Jurkat, Clone E6-1 (cell line): ENCODE measurements at places on chromosomes 6 and 20.
A peak's percentile ranks its signal among the peaks of the same experiment; 100 is the strongest.

- no peak for DNase-seq
Measured at GRCh38 chr6:140609956-140610355, 1235.5 kb upstream of the CITED2 start.

GRCh38 chr20:11287126-11287525 lies 613.3 kb upstream of the JAG1 start:
- DNase-seq, result no peak

DNA sequence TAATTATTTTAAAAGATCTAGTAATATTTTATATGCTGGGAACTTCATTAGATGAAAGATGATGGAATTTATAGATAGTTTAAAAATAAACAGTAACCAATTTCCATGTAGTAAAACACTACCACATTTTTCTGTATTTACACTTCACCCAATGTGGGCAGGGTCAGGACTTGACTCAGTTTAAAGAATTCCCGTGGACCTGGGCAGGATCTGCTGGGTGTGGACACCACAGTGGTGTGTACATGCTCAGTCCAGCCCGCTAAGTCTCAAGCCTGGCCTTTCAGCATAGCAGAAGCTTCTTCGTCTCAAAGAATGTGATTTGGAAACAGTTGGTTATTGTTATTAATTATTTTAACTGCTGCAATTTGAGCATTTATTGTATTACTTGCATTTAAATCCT lies 364.2 kb downstream of the SYNE1 start:
- DNase-seq, result no peak

DNA sequence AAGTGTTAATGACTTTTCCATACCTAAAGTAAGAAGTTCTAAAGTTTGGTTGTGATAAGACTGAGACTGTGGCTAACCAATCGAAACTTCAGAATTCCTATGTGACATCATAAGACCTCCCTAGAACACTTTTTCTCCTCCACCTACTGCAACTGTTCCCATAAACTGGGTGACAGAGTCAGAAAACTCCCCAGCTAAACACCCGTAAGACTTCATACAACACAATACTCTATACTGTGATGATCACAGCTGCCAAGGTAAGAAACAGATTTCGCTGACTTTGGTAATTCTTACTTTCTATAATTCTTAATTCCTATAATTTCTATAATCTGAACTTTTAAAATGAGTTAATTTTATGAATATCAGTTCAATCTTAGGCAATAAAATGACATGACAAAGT lies at the start of gene PLN:
Gene PLN, plus strand, starts transcription at position 161 of the 400 bp plus-strand sequence. CDS start 10,626 bp downstream, outside the sequence.
- DNase-seq, result no peak

- DNase-seq, result no peak
Measured at GRCh38 chr20:50842821-50843220, 48.0 kb downstream of the BCAS4 start.

DNA sequence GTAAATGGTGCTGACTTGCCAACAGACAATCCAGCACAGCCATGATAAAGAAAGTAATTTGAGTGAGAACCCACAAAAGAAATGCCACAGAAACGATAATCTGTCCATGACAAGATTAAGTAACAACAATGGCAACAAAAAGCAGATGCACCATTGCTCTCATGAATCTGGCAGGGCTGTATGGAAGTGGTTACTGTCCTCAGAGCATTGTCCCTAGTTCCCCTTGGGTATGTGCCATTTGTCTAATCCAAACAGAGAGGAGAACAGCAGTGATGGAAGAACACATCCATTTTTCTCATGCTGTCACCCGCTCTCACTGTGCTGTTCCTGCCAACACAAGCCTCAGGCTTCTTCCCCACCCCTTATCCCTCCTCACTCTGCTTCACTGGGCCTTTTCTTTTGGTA lies 65.8 kb downstream of the REV3L start:
- DNase-seq, result peak; percentile 47

DNA sequence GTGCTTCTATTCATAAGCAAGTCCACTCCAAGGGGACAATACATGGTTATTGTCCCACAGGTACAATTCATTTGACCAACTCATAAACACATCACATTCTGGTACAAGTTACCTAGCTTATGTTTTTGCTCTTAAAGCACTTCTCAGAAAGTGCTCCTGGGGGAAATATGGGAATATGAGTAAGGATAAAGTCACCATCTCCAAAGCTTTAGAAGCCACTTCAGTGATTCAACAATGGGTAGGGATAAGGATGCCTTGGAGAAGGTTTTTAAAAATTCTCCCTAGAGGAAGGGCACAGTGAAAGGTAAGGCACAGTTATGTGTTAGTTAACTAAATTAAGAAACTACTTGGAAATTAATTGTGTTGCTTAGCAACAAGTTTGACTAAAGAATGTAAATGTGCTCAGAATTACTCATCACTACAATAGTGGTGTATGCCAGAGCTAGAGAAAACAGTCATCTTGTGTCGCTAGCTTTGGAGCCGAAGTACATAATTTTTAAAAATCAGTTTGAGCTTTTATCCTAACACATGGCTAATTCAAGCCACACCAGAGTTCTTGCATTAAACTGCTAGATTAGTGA lies 39.5 kb upstream of the LAMP5 start:
- no peak for DNase-seq

- DNase-seq, result no peak
Measured at GRCh38 chr6:126020305-126021050, 34.1 kb downstream of the TRMT11 start.

DNA sequence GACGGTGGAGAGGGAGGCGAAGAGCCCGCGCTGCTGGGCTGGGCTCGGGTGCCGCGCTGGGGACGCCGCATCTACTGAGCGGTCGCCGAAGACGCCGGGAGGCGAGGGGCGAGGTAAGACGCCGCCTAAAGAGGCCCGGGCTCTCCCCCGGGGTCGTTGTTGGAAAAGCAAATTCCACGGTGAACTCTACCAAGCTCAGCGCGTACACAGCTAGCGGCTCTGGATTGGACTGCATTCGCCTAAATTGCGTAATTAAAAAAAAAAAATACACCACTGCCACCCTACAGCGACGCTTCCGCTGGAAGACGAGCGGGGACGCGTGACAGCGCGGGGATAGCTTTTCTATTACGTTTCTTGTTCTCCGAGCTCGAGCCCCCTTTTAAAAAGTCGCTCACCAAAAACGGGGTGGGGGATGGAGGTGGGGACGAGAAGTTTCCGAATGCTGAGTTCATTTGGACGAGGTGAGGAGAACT lies 92.0 kb upstream of the PRDM1 start:
- peak; percentile 35 for DNase-seq

- DNase-seq, result no peak
Measured at GRCh38 chr6:136985502-136985901, 59.3 kb downstream of the IL20RA start.

GRCh38 chr20:51423810-51424209 lies 118.7 kb downstream of the NFATC2 start:
- no peak for DNase-seq

- DNase-seq, result peak; percentile 14
Measured at GRCh38 chr20:19937218-19937617, 79.9 kb upstream of the NAA20 start.

GRCh38 chr6:4820704-4821276 lies 44.6 kb downstream of the CDYL start:
- no peak for DNase-seq

DNA sequence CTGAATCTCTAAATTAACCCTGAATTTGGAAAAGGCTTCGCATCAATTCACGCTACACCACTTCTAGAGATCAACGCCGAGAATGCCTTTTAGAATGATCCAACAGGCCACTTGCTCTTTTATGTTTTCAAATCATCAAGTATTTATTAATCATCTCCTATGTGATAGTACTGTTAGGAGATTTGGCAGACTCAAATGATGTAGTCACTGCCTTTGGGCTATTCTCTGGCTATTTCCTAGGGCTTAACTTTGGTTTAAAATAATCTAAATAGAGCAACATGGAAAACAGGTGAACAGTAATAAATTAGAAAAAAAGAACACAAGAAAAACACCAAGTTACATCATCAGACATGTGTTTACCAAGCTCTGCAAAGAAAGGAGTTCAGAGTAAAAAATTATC lies 140.3 kb downstream of the TENT5A start:
- DNase-seq, result no peak

GRCh38 chr6:49327005-49327404 lies 136.0 kb downstream of the MMUT start:
- DNase-seq, result no peak

DNA sequence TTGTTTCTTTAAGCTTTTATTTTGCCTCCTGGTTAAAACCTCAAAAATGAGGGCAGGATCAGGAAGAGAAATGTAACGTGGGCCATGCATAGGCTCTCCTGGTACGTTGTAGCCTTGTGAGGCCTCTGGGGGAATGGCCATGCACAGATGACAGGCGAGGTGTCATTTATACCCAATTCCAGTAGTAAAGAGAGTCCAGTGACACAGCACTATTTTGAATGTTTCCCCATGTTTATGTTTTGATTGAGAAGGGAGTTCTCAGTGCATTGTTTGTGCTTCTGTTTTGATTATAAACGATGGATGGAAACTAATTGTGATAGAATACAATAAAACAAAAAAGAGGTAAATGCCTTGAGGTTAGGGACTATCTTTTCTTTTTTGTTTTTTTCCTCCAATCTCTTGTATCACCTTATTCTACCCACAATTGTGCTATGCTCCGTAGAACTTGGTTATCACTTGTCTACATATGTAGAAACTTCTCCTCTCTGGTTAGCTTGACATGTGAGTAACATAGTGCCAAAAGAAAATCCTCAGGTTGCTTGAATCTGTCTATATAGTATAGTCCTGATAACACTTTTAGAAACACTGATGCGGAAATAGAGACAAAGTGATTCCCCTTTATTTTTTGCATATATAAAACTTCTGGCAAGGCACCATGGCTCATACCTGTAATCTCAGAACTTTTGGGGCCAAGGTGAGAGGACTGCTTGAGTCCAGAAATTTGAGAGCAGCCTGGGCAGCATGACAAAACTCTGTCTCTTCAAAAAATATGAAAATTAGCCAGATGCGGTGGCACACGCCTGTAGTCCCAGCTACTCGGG lies 6.9 kb upstream of the SMIM28 start:
- no peak for DNase-seq

GRCh38 chr6:100216760-100217159 lies 222.7 kb upstream of the MCHR2 start:
- no peak for DNase-seq

DNA sequence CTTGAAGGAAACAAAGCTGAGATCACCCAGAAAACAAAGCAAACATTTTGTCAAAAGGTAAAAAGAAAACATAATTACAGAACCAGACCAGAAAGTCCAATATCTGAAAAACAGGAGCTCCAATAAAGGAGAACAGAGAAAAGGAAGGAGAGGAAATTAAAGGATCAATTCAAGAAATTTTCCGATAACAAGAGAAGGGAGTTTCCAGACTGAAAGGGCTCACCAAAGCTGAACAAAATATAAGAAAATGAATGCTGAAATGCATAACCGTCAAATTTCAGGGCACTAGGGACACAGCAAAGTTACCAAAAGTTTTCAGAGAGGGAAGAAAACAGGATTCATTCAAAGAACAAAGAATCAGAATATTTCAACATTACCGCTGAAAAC lies 23.9 kb downstream of the ILRUN start:
- DNase-seq, result no peak

GRCh38 chr20:46034039-46034438 lies 5.0 kb downstream of the SLC12A5 start:
- DNase-seq, result no peak

DNA sequence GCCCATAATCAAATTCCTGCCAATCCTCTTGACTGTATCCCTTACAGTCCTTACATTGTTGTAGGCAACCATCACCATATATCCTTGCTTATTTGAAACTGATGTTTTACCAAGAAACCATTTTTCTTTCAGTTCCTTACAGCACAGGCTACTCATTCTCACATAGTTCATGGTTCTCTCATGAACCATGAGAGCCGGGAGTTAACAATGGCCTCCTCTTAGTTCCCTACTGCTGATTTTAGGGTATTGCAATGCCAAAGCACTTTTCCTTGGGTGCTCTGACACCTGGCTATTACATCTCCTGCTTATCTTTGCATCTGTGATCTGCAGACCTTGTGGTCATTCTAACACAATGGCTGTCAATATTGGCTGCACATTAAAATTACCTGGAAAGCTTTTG lies 133.4 kb downstream of the MYB start:
- no peak for DNase-seq

- DNase-seq, result no peak
Measured at GRCh38 chr20:58965270-58966064, 15.6 kb upstream of the NELFCD start.

DNA sequence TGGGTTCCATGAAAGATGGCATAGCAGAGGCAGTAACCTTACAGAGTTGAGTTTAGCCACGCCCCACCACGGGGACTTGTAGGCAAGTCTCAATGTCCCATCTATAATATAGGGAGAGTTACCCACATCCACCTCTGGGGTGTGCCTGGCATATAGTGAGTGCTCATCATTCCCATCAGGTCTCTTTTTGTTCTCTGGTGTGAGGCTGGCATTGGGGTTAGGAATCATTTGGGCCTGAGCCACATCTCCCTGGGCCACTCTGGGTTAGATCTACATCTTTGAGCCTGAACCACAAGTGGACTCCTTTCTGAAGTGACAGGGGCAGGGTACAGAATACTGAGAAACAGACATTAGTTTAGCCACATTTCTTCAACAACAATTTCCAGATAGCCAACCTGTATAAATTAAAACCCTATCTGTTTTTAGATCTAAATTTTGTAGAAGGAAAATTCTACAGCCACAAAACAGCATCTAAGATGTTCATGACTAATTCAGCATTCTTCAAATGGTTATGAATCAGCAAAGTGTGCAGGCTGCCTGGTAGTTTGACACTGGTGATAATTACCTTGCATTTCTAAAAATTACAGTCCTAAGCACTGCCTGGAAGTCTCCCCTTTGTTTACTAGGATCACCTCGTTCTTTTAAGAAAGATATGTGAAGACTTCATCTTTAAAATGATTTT lies 20.1 kb downstream of the RNF24 start:
- peak; percentile 40 for DNase-seq

- no peak for DNase-seq
Measured at GRCh38 chr6:109118337-109118736, 23.0 kb downstream of the CEP57L1 start.

GRCh38 chr20:33099843-33100538 lies 20.5 kb downstream of the BPIFB4 start:
- peak; percentile 43 for DNase-seq

- no peak for DNase-seq
Measured at GRCh38 chr6:131469130-131469529, 103.9 kb upstream of the ARG1 start.

GRCh38 chr6:81997090-81997926 lies 244.8 kb upstream of the TENT5A start:
- DNase-seq, result no peak

- DNase-seq, result peak; percentile 37
Measured at GRCh38 chr6:165850434-165851019, 187.5 kb upstream of the PDE10A start.

DNA sequence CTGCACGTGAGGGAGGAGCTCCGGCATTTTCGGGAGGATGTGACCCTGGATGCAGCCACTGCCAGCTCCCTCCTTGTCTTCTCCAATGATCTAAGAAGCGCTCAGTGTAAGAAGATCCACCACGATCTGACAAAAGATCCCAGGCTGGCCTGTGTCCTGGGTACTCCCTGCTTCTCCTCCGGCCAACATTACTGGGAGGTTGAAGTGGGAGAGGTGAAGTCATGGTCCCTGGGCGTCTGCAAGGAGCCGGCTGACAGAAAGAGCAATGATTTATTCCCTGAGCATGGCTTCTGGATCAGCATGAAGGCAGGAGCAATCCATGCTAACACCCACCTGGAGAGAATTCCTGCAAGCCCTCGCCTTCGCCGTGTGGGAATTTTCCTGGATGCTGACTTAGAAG lies 2.8 kb downstream of the RFPL4B start:
- no peak for DNase-seq

- DNase-seq, result no peak
Measured at GRCh38 chr6:140915551-140915950, 1217.2 kb upstream of the GJE1 start.
